Progenitor cell of endocrine pancreas (in vitro differentiated cells): ENCODE measurements at places on chromosomes 7 and 10. TPM values are rescaled to one million over a fixed set of nuclear protein-coding genes. Genes with fewer than 3 reads are reported as not detected.
A peak's percentile ranks its signal among the peaks of the same experiment; 100 is the strongest.

DNA sequence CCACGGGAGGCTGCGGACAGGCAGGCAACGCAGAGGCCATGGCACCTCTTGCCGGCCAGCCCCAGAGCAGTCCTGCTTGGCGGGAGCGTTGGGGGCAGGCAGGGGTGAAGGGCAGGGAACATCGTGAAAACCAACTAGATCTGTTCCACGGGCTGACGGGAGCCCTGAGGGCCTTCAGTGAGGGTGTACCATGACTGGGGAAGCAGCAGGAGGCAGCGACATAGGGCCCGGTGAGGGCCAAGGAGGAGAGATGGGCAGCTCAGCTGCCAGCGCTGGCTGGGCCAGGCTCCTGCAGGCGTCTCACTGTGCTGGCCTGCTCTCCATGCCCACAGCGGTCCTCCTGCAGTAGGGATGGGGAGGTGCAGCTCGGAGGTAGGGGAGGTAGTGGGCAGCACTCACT lies 196.5 kb downstream of the ELFN1 start:
- no peak overlapping the region for H3K4me3 ChIP-seq
- H3K36me3 ChIP-seq = no peaks in the 10 kb centered on the region
- no peak overlapping the region for H3K27ac ChIP-seq
- peaks cover 8% of the 10 kb centered on the region for H3K4me1 ChIP-seq
- no peaks in the 10 kb centered on the region for H3K27me3 ChIP-seq

GRCh38 chr10:21764466-21765189 lies 230.6 kb downstream of the MLLT10 start:
- peak overlapping the region; percentile 26 for H3K27ac ChIP-seq
- H3K4me3 ChIP-seq = no peak overlapping the region
- H3K4me1 ChIP-seq = peaks cover 6% of the 10 kb centered on the region
- peaks cover 9% of the 10 kb centered on the region for H3K36me3 ChIP-seq
- H3K27me3 ChIP-seq = no peaks in the 10 kb centered on the region

- no peak overlapping the region for H3K4me3 ChIP-seq
- DNase-seq = no peak
- H3K27me3 ChIP-seq = peaks cover 5% of the 10 kb centered on the region
- H3K27ac ChIP-seq = no peak overlapping the region
- H3K36me3 ChIP-seq = no peaks in the 10 kb centered on the region
- H3K4me1 ChIP-seq = no peaks in the 10 kb centered on the region
Observed at GRCh38 chr7:1621718-1622117, 48.4 kb upstream of the ELFN1 start.

DNA sequence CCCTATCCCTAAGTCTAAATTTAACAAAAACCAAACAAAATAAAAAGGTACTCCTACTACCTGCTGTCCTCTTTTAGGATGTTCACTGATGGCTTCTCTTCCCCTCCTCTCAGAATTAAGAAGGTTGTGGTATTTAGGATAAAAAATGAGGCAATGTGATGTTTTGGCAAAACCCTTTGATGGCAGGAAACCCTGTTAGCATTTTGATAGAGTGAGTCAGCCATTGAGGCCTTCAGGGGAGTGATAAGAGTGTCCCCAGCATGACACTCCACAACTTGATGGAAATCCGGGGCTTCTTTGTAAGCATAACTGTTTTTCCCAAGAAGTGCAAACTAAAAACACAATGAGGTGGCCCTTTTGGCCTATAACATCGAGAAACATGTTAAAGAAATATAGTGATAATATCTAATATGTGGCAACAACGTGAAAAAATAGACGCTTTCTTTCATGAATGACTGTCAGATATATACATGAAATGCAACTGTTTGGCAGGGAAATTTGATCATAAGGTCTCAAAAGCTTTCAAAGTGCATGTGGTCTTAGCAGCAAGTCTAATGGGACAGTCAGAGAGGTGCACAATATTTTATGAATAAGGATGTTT lies 55.0 kb downstream of the PRTFDC1 start:
- no peak for DNase-seq
- no peaks in the 10 kb centered on the region for H3K27me3 ChIP-seq
- peaks cover 7% of the 10 kb centered on the region for H3K36me3 ChIP-seq
- H3K4me1 ChIP-seq = peaks cover 6% of the 10 kb centered on the region

DNA sequence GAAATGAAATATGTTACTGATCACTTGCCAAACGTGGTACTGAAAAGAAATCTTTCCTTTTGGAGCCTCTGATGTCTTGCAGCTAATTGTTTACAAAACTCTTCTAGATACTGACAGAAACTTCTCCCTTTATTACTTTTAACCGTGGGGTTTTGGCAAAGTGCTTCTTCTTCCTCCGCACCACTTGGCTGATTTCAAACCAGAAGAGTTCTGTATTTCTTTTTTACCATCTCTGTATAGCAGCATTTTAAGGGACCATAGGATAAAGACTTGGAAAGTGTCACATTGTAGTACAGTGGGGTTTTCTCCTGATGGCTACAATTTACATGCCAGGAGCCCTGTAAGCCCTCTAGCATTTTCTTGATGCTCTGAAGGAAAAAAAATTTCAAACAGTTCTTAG lies 21.9 kb upstream of the CREB5 start:
- DNase-seq = no peak
- no peaks in the 10 kb centered on the region for H3K36me3 ChIP-seq
- peaks cover 5% of the 10 kb centered on the region for H3K4me1 ChIP-seq
- no peak overlapping the region for H3K27ac ChIP-seq

- H3K36me3 ChIP-seq = no peaks in the 10 kb centered on the region
- H3K27me3 ChIP-seq = no peaks in the 10 kb centered on the region
- DNase-seq = no peak
- no peak overlapping the region for H3K4me3 ChIP-seq
- H3K4me1 ChIP-seq = no peaks in the 10 kb centered on the region
Observed at GRCh38 chr7:116431787-116432526, 67.6 kb upstream of the CAV2 start.

DNA sequence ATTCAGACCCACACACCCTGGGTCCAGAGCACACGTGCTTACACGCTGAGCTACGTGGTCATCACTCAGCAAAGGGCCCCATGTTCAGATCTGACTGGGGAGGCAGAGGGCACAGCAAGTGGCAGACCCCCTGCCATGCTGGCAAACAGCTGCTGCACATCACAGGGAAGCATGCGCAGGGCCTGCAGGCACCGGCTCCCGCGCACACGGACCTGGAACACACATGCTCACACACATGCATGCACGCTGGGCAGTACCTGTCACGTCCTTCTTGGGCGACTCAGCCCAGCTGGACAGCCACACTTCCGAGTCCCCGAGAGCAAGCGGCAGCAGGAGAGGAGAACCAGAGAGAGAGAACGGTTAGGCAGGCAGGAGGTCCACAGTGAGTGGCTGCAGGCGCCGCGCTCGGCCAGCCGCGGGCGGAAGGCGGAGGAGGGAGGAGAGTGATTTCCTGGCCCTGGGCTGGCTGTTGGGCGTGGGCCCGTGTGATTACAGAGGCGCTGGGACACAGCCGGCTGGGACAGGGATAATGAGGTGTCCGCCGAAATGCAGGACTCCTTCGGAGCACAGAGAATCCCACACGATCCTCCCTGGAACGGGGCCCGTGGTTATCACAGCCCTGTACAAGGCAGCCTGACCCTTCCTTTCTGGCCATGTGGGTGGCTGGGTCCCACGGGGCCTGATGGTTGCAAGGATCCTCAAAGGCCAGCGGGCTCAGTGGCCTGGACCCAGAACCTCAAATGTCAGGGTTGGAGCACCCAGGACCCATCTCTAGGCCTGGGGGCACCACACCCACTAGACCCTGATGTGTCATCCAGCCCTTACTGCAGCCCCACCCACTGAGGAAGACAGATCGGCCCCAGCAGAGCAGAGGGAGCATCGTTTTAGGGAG lies 175.1 kb downstream of the NEURL1 start:
- H3K4me3 ChIP-seq = no peak overlapping the region
- no peaks in the 10 kb centered on the region for H3K4me1 ChIP-seq
- no peaks in the 10 kb centered on the region for H3K27me3 ChIP-seq
- H3K27ac ChIP-seq = no peak overlapping the region
- DNase-seq = no peak
- peaks cover 5% of the 10 kb centered on the region for H3K36me3 ChIP-seq

- H3K4me1 ChIP-seq = peaks cover 17% of the 10 kb centered on the region
- no peak overlapping the region for H3K4me3 ChIP-seq
- H3K27me3 ChIP-seq = no peaks in the 10 kb centered on the region
- DNase-seq = no peak
Observed at GRCh38 chr10:61978965-61979364, 77.5 kb downstream of the ARID5B start.

MMD2 gene
- not detected in 2 replicates for total RNA-seq

MAT1A gene
- total RNA-seq = 0.13 and 0.34 TPM in 2 replicates

XRCC2 gene
- 12.2 and 13.8 TPM in 2 replicates for total RNA-seq

TMEM196 gene
- 0.55 and 0.69 TPM in 2 replicates for total RNA-seq

OR2A2 gene
- total RNA-seq = not detected in 2 replicates

MALRD1 gene
- 1.2 and 1.5 TPM in 2 replicates for total RNA-seq

CNNM1 gene
- total RNA-seq = 0.36 and 0.38 TPM in 2 replicates
